ENCODE measurements at places on chromosomes 7 and 10.

- DNase-seq = peak; percentile 80
These were observed 19.8 kb upstream of the FAM133B start for GRCh38 chr7:92609921-92610518.

DNA sequence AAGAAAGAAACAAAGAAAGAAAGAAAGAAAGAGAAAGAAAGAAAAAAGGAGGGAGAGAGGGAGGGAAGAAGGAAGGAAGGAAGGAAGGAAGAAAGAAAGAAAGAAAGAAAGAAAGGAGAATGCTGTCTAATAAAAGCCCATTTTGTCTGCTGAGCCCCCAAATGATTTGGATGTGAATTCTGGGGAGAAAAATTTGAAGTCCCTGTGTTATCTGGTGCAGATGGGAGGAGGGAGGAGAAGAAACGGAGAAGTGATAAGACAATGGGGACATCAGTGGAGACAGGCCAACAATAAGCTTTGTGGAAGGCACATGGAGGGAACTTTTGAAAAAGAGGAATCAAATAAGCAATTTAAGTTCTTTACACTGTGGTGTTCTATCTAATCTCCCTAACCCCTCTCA is 24.6 kb upstream of the TMEM273 start:
- no peak for DNase-seq

DNA sequence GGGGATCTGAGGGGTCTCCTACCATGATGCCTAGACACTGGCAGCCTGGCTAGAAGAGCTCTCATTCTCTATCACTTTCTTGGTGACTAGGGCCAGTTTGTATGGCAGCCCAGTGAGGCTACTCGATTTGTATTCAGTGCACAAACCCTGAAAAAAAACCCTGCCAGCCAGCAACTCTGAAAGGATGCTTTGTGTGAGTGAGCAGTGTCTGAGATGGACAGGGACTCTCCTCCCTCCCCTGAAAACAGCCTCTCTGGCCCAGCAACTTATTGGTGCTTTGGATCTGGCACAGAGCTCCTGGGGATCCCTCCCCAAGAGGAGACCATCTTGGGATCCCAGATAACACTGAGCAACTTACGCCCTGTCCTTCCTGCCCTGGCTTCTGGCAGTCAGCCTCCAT is 10.8 kb upstream of the LRRC4 start:
- DNase-seq = no peak

DNA sequence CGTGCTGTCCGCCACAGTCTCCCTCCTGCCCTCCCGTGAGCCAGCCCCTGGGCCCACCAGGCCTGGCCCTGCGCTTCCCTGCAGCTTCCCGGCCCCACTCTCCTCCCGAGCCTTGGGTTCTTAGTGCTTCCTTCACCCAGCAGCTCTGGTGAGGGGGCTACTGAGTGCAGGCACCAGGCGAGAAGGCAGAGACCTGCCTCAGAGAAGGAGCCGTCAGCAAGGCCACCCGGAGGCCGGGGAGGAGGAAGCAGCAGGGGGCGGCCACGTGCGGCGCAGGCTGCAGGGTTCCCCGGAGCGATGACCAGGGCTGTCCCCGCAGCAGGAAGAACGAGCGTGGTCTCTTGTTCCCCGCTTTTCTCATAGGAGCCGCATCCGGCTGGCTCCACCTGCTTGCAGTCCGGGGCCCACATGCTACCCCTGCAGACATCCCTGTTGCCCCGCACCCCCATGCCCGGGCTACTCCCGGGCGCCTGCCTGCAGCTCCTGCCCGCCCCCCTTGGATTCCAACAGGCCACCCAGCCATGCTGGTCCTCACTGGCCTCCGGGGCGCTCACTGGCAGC is 20.5 kb downstream of the YKT6 start:
- DNase-seq = no peak

DNA sequence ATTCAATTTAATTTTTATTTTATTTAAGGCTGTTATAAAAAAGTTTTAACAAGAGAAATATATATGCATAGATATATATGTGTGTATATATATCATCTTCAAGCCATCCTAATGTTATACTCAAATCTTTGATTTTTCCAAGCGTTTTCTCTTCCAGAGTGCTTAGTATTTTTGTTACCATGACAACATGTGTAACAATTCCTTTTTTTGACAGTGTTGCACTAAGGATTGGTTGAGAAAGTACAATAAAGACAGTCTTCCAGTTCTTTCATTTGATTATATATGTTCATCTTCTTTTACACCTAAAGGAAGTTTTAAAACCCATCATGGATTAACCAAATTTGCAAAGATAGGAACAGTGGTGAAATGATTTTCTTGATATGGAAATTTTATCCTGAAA is 171.7 kb downstream of the KLF6 start:
- no peak for DNase-seq

- no peak for DNase-seq
These were observed 94.9 kb upstream of the IKZF1 start for GRCh38 chr7:50209461-50210135.

GRCh38 chr10:33596422-33596821 is 262.0 kb upstream of the NRP1 start:
- no peak for DNase-seq

DNA sequence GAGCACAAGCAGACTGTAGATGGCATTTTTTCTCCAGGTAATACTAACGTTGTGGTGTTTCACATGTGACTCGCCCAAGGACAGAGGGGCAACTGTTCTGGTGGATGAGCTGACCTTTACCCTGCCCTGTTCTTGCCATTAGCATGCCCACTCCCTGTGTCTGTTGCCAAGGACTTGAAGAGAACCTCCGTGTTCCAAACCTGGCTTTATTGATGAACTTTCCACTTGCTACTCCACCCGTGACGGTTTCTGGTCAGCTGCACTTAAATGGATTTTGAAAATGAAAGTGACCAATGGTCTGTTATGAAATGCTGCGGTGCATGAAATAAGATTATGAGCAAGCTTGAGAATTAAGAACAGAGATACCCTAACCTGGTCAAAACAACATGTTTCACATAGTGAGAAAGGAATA is 30.4 kb downstream of the LRRC4 start:
- DNase-seq = no peak

DNA sequence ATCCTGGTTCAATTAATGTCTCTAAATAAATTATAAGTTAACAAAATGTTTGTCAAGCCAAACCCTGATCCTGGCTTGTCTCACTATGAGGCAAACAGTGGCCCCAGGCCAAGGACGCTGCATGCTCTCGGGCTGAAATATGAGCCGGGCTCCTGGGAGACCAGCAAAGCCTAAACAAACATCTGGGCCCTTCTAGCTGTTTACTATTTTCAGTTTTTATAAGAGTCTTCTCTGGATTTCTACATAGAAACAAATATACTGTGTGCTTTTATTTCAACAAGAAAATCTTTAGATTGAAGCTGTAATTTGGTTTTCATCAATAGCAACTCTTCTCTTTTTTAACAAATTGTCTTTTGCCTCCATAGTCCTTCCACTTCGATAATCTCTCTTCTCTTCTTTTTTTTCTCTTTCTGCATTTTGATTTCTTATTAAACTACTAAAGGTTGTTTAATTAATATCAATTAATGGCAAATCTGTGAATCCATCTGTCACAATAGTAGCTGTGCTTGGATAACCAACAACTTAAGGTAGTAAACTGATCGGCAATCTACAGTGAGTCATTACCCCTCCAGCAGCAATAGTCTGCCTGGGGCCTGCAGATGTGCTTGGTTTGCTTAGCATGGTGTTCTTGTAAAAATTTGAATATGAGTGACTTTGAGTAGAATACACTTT is 83.3 kb upstream of the DNAJC1 start:
- no peak for DNase-seq

DNA sequence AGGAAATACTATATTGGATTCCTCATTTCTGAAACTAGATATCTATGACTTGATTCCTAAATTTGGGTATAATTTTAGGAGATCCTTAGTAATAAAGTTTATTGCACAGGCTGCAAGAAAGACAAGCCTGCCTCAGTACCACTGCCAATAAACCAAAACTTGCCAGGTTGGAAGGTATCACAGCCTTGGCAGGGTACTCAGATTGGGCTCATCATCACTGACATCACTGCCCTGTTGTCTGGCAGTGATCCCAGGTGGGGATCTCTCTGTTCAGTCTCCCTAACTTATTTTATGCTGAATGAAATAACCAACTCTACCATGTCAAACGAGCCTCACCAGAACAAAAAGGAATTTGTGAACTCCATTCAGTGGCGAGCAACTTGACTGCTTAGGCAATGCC is 18.8 kb downstream of the FIGNL1 start:
- no peak for DNase-seq

GRCh38 chr10:119318411-119319160 is 111.2 kb downstream of the GRK5 start:
- DNase-seq = no peak

DNA sequence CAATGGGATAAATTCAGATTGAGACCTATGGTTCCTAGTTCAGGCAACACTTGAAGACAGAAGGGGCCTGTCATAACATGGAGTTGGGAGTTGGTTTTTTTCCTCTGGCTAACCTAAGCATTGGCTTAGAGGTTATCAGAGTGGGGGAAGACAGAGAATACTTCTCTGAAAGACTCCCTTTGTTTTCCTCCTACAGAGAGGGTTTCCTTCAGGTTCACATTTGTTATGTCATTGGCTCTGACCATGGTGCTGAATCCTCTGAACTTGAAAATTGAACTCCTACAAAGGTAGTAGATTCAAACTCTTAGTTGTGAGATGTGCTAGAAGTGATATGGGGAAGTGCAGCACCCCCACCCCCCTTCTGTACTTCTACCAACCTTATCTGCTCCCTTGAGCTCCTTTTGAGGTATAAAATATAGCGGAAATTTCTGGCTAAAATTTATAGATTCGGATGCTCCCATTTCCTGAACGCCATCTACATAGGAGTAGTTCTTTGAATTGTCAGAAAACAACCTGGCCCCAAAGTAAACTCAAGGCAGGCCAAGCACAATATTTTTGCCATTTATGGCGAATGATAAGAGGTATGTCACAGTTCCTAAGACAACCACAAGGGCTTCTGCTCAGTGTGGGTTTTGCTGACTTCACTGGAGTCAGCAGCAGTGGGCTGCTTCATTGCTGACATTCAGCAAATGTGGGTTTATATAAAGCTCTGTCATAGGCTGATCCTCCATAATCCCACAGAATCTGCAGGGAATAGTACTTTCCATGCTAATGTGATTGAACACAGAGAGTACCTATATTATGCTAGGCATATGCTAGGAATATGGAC is 131.6 kb upstream of the KLF14 start:
- DNase-seq = peak; percentile 57

DNA sequence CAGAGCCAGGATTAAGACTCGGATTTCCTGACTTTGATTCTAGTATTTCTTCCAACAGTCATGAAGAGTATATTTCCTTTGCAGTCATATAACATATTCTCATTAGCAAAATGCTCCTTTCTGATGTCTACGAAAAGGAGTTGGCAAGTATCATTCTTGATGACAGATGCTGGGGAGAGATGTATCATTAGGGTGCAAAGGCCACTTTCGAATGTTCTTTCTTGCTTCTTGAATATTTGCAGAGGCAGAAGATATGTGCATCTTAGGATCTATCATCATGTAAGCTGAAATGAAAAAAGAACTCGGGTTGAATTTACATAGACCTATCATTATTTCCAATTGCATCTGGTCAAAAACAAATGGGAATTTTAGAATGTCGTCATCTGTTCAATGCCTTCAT is 294.4 kb downstream of the BAMBI start:
- DNase-seq = no peak

- peak; percentile 62 for DNase-seq
These were observed 29.5 kb upstream of the ARHGAP22 start for GRCh38 chr10:48634198-48634983.

DNA sequence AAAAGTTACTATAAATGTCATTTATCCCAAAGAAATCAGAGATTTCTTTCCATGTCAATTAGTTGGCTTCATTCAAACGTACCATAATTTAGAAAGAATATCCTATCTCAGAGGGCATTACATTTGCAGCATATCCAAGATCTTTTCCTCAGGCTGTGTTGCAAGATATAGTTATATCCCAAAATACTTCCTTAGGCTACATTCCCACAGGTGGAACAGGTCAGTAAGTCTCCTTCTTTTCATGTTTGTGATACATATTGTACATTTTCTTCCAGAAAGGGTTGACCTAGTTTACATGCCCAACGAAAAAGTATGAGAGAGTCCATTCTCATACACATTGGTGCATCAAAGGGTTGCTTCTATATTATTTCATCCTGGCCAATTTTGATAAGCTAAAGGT is 26.9 kb upstream of the VWA2 start:
- DNase-seq = no peak

- no peak for DNase-seq
These were observed 144.1 kb downstream of the TMEM178B start for GRCh38 chr7:141217938-141218337.

GRCh38 chr10:78656417-78657162 is 412.2 kb upstream of the ZMIZ1 start:
- no peak for DNase-seq

DNA sequence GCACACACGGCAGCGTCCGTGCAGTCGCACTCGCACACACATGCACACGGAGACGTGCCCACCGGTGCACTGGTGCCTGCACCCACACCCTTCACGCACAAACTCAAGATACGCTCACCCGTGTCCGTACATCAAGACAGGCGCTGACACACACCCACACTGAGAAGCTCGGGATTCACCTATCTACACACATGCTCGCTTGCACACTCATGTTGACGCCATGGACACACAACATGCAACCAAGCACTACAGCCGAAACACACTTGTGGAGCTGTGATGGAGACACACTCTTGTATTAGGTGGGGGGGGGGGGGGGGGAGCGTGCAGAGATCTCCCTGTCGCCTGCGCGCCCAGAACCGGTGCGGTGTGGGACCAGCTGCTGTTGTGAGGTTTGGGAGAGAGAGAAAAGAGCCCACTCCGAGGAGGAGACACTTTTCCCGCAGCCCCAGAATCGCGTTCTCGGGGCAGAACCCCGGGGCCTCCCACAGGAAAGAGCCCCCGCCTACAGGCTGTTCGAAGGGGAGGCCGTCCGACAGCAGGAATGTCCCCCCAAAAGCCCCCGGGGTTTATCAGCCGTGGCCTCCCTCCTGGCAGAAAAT is 605 bp upstream of the NFKB2 start:
- peak; percentile 80 for DNase-seq

Measured in NAMALWA (cell line).